Stimulated activated CD4-positive, alpha-beta T cell treated with anti-CD3 and anti-CD28 coated beads, TNF-alpha, amount 100 ng/mL, for 1 hour (primary cell): ENCODE measurements at places on chromosomes 16 and 17.

DNA sequence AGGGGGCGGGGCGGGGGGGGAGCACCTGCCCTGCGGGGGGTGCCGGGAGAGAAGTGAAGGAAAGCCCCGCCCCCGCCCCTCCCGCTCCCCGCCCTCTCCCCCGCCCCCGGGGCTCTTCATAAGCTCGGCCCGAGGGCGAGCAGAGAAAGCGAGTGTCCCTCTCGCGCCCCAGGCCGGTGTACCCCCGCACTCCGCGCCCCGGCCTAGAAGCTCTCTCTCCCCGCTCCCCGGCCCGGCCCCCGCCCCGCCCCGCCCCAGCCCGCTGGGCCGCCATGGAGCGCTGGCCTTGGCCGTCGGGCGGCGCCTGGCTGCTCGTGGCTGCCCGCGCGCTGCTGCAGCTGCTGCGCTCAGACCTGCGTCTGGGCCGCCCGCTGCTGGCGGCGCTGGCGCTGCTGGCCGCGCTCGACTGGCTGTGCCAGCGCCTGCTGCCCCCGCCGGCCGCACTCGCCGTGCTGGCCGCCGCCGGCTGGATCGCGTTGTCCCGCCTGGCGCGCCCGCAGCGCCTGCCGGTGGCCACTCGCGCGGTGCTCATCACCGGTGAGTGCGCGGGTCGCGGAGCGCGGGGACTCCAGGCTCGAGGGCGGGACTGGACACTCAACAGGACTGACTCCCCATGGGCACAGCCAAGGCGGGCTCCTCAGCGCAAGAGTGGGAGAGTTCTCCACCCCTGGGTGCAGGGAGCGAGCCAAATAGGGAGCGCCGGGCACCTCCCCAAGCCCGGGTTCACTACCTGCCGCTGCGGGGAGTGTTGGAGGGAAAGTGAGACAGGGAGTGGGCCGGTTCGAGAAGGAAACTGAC lies at the start of gene HSD11B2:
HSD11B2 (plus strand) TSS at position 145 of the 798 bp plus-strand sequence; CDS start at position 273, 128 bp downstream.
- no peak for DNase-seq

DNA sequence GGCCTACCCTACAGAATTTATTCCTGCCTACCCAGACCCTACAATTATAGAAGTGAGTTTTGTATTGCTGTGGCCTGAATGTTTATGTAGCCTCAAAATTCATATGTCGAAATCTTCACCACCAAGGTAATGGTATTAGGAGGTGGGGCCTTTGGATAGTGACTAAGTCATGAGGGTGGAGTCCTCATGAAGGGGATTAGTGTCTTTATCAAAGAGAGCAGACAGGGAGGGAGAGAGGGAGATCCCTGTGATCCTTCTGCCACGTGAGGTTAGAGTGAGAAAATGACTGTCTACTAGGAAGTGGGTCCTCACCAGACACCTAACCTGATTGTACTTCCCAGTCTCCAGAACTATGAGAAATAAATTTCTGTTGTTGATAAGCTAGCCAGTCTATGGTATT lies 981 bp upstream of the DUXB start:
- no peak for DNase-seq

DNA sequence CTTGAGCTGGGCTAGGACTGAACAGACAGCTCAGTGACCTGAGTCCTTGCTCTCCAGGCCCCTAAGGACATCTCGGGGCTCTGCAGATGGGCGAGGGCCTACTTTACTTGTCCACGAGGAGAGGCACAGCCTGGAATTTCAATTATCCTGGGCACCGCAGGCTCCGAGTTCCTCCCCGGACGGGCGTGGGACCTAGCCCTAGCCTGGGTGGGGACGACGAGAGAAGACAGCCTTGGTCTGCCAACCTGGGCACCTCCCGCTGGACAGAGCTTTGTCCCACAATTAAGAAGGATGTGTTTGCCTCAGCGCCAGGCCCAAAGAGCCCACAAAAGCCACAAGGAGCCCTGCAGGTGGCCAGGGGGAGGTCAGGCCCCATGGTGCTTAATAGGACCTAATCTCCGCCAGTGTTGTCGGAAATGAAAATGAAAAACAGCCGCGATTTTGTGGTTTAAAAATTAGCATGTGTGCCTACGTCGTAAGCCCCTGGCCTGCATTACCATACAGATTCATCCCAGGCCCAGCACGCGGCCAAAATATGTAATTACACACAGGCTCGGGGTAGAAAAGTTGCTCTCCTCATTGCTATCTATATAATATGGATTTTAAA lies 51.4 kb upstream of the LHX1 start:
- no peak for DNase-seq

DNA sequence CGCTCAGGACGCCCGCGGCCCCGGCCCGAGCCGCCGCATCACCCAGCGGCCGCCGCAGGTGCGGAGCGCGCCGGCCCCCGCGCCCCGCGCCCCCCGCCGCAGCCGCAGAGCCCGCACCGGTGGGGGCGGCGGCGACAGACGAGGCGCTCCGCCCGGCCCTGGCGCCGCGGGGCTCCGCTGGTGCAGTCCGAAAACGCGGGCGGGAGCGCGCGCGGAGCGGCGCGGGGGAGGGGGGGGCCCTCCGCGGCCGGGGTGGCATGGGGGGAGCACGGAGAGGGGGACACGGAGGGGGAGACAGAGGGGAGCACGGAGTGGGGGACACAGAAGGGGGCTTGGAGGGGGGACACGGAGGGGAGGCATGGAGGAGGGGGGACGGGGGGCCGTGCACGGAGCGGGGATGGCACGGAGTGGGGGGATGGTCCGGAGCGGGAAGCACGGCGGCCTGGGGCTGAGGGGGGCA lies at the start of gene AATK:
AATK (minus strand) TSS at position 189 of the 460 bp plus-strand sequence. CDS start 229 bp downstream, outside the sequence.
- DNase-seq, result no peak

- no peak for DNase-seq
Measured at GRCh38 chr16:64362193-64362592, 759.7 kb downstream of the CDH11 start.

DNA sequence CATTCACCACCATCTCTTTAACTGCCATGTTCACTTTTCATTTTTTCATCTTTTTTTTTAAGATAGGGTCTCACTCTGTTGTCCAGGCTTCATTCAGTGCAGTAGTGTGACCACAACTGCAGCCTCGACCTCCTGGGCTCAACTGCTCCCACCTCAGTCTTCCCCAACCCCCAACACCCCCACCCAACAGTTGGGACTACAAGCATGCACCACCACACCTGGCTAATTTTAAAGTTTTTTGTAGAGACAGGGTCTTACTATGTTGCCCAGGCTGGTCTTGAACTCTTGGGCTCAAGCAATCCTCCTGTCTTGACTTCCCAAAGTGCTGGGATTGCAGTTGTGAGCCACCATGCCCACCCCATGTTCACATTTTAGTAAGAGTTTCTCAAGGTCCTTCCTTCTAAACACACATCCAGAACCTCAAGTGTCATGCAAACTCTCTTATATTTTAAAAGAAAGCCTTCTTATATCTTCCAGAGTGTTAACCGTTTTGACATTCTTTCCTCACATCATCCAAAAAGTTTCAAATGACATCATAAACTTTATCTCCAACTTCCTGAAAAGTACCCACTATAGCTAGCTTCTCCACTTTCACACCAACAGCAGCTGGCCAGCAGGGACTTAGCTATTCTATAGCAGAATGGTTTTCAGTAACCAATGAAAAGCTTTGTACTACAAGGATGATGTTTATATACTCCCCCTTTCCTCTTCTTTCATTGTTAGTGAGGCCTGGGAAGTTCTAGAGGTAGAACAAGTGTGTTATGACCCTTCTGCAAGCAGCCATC lies 49.3 kb downstream of the TRAF4 start:
- DNase-seq, result no peak

DNA sequence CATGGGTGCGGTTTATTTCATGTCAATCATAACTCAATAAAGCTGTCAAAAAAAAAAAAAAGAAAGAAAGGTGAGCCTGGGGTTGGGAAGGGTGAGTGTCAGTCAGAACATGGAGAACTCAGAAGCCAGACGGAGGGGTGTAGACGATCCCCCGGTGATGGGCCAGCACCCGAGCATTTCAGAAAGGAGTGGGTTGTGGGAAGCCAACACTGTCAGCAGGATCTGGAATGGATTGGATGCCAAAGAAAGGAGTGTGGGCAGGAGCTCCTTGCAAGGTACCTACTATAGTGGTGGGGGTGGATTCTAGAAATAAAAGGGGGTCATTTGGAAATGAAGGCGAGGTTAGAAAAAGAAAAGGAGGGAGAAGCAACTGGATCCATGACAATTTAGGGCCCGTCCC lies 19.8 kb upstream of the SCIMP start:
- DNase-seq, result no peak

DNA sequence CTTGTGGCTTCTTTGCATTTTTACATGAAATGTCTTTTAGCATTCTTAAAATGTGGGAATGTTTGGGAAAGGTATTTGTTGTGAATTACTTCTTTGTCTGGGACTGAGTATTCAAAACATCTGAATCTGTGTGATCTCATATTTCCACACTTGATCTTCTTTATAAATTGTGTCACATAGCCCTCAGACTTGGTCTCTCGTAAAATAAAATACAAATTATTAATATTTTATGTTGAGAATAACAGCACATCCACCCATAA lies 81.9 kb downstream of the TUBD1 start:
- no peak for DNase-seq

DNA sequence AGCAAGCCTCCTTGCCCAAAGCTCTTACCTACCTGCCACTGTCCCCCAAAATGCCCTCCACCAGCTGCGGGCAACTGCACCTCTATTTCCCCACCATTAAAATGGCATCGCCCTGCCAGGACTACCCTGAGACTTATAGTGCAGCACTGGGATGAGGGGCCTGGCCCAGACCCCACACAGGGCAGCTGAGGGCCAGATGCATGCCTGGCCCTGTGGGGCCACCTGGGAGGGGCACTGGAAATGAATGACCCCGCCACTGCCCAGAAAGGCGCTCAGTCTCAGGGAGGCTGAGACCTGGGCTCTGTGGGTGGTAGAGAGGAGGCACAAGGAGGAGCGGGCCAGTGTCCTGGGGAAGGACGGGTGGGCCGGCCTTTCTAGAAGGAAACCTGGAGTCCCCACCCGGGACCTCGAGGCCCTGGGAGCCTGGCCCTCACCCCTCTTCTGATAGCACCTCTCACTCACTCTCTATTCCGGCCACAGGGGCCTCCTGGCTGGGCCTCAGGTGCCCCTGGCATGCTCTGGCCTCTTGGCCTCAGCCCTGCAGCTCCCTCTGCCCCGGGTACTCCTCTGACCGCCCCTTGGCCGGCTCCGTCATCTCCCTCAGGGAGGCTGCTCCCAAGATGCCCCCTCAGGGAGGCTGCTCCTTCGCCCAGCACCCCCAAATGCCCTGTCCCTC lies 26.9 kb downstream of the KATNB1 start:
- DNase-seq, result no peak

GRCh38 chr17:2214929-2215615 lies 88.5 kb downstream of the SMG6 start:
- DNase-seq, result no peak

- DNase-seq, result no peak
Measured at GRCh38 chr16:17828012-17828411, 357.3 kb upstream of the XYLT1 start.

DNA sequence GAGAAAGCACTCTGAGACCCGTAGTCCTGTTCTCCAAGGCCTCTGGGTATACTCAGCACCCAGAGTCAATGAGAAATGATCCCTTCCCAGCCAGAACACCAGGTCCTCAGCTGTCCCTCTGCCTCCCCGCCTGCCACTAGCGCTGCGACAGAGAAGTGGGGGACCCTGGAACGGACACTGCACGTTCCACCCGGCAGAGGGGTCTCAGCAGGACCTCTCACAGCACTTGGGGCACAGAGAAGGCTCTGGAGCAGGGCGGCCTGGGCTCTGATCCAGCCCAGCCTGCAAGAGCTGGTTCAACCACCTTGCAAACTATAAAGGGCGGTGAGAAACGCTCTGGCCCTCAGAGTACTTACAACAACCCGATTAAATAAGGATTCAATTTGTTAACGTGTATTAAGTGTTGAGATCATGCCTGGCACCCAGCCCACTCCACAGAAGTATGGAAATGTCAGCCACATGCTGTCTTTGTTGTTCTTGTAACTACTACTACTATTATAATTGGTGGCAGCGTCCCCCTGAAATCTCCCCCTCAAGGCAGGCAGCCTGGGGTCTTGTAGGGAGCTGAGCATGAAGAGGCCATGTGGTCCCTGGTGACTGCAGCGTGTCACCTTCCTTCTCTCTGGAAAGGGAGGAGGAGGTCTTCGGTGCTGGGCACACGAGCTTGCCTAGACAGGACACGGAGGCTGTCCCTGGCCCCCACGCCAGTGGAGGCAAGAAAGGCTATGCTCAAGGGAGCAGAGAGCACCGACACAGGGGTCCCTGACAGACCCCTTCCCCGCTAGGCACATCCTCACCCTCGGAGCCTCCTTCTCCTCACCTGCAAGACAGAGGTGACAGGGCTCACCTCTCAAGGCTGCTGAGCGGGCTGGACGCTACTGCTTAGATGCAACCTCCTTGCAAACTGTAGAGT lies 2.4 kb downstream of the OSGIN1 start:
- DNase-seq, result no peak

DNA sequence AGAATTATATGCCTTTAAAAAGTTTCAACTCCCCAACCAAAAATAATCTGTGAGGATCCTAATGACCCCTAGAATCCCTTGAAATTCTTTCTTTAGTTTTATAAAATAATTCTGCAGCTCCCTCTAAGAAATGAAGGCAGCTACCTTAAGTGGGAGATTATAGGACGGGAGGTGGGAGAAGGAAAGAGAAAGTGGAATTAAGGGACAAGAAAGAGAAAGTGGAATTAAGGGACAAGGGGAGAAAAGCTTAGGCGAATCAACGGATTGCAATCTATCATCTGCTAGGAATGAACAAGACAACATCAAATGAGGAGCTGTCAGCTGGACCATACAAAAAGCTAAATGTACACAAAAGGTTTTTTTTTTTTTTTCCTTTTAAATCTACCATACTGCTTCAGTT lies 262.0 kb downstream of the ZFHX3 start:
- no peak for DNase-seq

GRCh38 chr17:30554839-30555751 lies 77.9 kb downstream of the GOSR1 start:
- no peak for DNase-seq

DNA sequence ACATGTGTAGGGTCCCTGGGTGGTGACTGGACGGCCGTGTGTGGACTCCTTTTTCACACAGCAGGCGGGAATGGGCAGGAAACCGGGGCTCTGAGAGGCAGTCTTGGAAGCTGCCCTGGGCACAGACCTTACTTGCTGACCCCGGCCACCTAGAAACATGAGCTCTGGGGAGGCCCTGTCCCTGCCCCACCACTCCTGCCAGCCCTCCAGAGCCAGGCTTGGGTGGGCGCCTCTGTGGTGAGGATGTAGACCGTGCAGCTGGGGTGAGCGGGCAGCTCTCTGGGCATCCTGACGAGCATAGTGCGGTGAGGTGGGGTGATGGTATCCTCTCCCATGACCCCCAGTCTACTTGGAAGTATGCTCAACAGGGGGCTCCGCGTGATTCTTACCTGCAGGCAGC lies 121.3 kb downstream of the RAB11FIP4 start:
- DNase-seq, result no peak

DNA sequence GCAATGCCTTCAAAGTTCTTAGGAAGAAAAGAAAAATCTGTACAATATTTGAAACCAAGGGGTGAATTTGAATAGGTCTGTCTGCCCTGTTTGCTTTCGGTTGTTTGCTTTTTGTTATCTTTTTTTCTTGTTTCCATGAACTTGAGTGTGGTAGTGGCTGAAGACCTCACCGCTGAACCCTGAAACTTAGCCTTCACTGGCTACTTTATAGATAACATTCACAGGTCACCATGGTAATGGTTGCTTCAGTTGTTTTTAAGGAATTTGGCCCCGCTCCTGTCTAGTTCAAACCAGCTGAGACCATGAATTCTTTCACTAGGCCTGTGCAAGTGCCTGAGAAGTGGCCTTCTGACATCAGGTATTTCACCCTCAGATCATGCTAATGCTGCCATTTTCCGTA lies 137.0 kb upstream of the PMFBP1 start:
- no peak for DNase-seq

- no peak for DNase-seq
Measured at GRCh38 chr17:40374821-40375498, 10.4 kb upstream of the GJD3 start.
